ENCODE measurements at places on chromosomes 5 and 9. TPM values are rescaled to one million over a fixed set of nuclear protein-coding genes. Genes with fewer than 3 reads are reported as not detected.
A peak's percentile ranks its signal among the peaks of the same experiment; 100 is the strongest.

GRCh38 chr5:115393239-115393638 lies 96.8 kb upstream of the CCDC112 start:
- no peak for DNase-seq
- H3K27me3 ChIP-seq: no peaks in the 10 kb centered on the region
- H3K36me3 ChIP-seq: no peaks in the 10 kb centered on the region
- H3K4me1 ChIP-seq: no peaks in the 10 kb centered on the region
- no peak overlapping the region for H3K27ac ChIP-seq
- no peak overlapping the region for H3K4me3 ChIP-seq

The CNTNAP3B gene
- not detected for total RNA-seq

- H3K36me3 ChIP-seq: no peaks in the 10 kb centered on the region
- H3K4me1 ChIP-seq: no peaks in the 10 kb centered on the region
- DNase-seq: no peak
- H3K4me3 ChIP-seq: no peak overlapping the region
These were observed 32.4 kb upstream of the NFIB start for GRCh38 chr9:14346231-14346791.

GRCh38 chr5:131096774-131097710 lies 68.0 kb downstream of the HINT1 start:
- no peak overlapping the region for H3K27ac ChIP-seq
- H3K4me1 ChIP-seq: no peaks in the 10 kb centered on the region
- DNase-seq: no peak
- no peak overlapping the region for H3K4me3 ChIP-seq
- H3K27me3 ChIP-seq: no peaks in the 10 kb centered on the region

- H3K27ac ChIP-seq: peak overlapping the region; percentile 96
- H3K4me1 ChIP-seq: peaks cover 59% of the 10 kb centered on the region
- DNase-seq: no peak
- peak overlapping the region; percentile 98 for H3K4me3 ChIP-seq
These were observed 1.1 kb downstream of the DIAPH1 start for GRCh38 chr5:141617682-141618029.

DNA sequence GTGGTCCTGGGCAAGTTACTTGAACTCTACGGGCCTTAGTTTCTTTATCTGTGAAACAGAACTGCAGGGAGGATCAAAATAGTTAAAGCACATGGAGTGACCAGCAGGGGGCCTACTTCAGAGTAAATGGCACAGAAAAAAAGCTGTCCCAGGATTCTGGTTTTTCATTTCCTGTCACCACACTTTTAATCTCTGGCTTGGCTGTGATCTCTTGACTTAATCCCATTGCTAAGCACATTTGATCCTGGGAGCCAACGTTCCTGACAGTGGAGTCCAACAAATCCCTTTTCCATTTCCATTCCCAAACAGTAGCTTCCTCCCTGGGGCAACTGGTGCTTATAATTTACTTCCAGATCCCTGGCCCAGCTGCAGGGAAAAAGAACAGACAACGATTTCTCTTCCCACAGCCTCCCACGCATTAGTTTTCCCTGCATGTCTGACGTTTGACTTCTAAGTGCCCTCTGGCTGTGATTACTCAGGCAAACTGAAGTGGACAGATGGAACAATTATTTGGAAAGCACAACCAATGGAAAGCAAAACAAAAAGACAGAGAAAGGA lies 136.5 kb upstream of the STK32A start:
- H3K4me1 ChIP-seq: no peaks in the 10 kb centered on the region
- H3K27ac ChIP-seq: no peak overlapping the region
- no peak overlapping the region for H3K4me3 ChIP-seq
- H3K36me3 ChIP-seq: no peaks in the 10 kb centered on the region
- no peaks in the 10 kb centered on the region for H3K27me3 ChIP-seq

The LPAR1 gene
- not detected for total RNA-seq

- H3K36me3 ChIP-seq: peaks cover 4% of the 10 kb centered on the region
- peaks cover 31% of the 10 kb centered on the region for H3K4me1 ChIP-seq
- no peak for DNase-seq
- peak overlapping the region; percentile 19 for H3K4me3 ChIP-seq
- H3K27ac ChIP-seq: no peak overlapping the region
- H3K27me3 ChIP-seq: no peaks in the 10 kb centered on the region
These were observed 3.1 kb downstream of the PTGES2 start for GRCh38 chr9:128124451-128124850.

- H3K4me3 ChIP-seq: no peak overlapping the region
- no peaks in the 10 kb centered on the region for H3K4me1 ChIP-seq
- no peaks in the 10 kb centered on the region for H3K27me3 ChIP-seq
- no peaks in the 10 kb centered on the region for H3K36me3 ChIP-seq
- H3K27ac ChIP-seq: no peak overlapping the region
These were observed 552.4 kb upstream of the DAB2 start for GRCh38 chr5:39977066-39977655.

- DNase-seq: no peak
- H3K36me3 ChIP-seq: no peaks in the 10 kb centered on the region
- no peak overlapping the region for H3K4me3 ChIP-seq
- H3K27me3 ChIP-seq: peaks cover 28% of the 10 kb centered on the region
These were observed 181.1 kb upstream of the SPEF2 start for GRCh38 chr5:35436400-35437057.

DNA sequence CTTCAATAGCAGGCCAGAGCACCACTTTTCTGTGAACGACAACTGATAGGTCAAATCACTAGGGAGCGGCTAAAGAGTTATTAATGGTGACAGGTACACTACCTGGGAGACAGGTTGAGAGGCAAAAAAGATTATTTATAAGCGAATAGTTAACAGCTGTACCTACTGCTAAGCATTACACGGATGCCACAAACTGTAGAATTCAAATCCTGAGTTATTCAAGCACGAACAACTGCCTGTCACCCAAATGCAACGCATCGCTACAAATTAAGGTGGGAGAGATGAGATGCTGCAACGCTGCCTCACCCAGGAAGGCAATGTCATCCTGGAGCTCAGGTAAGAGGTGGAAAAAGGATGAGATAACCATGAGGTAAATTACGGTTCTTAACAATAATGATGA lies 342.9 kb downstream of the BNC2 start:
- H3K27me3 ChIP-seq: no peaks in the 10 kb centered on the region
- H3K4me3 ChIP-seq: no peak overlapping the region
- no peak overlapping the region for H3K27ac ChIP-seq
- H3K4me1 ChIP-seq: no peaks in the 10 kb centered on the region
- no peak for DNase-seq

The SLC6A19 gene
- total RNA-seq: not detected

The PCDHA9 gene
- total RNA-seq: not detected

DNA sequence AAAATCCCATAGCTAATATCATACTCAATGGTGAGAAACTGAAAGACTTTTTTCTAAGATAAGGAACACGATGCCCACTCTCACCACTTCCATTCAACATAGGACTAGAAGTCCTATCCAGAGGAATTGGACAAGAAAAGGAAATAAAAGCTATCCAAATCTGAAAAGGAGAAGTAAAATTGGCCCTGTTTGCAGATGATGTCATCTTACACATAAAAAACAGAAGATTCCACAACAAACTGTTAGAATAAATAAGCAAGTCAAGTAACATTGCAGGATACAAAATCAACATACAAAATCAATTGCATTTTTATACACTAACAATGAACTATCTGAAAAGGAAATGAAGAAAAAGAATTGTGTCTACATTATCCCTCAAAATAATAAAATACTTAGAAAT lies 308.0 kb downstream of the MCTP1 start:
- H3K36me3 ChIP-seq: no peaks in the 10 kb centered on the region
- no peak overlapping the region for H3K27ac ChIP-seq
- no peak for DNase-seq
- no peak overlapping the region for H3K4me3 ChIP-seq
- H3K4me1 ChIP-seq: no peaks in the 10 kb centered on the region

GRCh38 chr5:166063261-166063660 lies 2228.2 kb upstream of the WWC1 start:
- no peaks in the 10 kb centered on the region for H3K27me3 ChIP-seq
- no peaks in the 10 kb centered on the region for H3K4me1 ChIP-seq
- no peak for DNase-seq
- no peak overlapping the region for H3K27ac ChIP-seq
- no peak overlapping the region for H3K4me3 ChIP-seq
- H3K36me3 ChIP-seq: no peaks in the 10 kb centered on the region

GRCh38 chr5:178274781-178275537 lies 42.4 kb upstream of the PHYKPL start:
- H3K27me3 ChIP-seq: peaks cover 7% of the 10 kb centered on the region
- no peak overlapping the region for H3K27ac ChIP-seq
- H3K4me1 ChIP-seq: peaks cover 4% of the 10 kb centered on the region

DNA sequence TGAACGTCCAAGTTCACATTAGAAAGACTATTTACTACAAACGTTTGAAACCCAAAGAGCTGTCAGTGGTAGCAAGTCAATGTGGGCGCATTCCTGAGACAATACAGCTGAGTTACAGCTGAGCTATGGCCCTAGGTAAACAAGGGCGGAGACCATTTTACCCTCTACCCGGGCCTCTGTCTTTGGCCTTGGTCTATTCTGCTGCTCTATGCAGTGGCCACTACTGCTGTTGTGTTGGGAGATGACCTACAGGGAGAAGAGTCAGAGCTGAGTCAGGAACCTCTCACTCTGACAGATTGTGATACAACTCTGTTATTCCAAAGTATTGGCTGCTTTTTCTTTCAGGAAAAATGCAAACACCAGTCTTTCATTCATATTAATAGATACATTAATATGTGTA lies 700.6 kb downstream of the SEMA5A start:
- H3K27ac ChIP-seq: no peak overlapping the region
- no peaks in the 10 kb centered on the region for H3K4me1 ChIP-seq
- no peak overlapping the region for H3K4me3 ChIP-seq
- H3K27me3 ChIP-seq: no peaks in the 10 kb centered on the region
- H3K36me3 ChIP-seq: no peaks in the 10 kb centered on the region

GRCh38 chr5:34924462-34924765 lies 4.9 kb upstream of the DNAJC21 start:
- peaks cover 41% of the 10 kb centered on the region for H3K4me1 ChIP-seq
- no peak overlapping the region for H3K27ac ChIP-seq
- peaks cover 41% of the 10 kb centered on the region for H3K36me3 ChIP-seq
- peak overlapping the region; percentile 30 for H3K4me3 ChIP-seq

The EMB gene
- 80.6 TPM for total RNA-seq

DNA sequence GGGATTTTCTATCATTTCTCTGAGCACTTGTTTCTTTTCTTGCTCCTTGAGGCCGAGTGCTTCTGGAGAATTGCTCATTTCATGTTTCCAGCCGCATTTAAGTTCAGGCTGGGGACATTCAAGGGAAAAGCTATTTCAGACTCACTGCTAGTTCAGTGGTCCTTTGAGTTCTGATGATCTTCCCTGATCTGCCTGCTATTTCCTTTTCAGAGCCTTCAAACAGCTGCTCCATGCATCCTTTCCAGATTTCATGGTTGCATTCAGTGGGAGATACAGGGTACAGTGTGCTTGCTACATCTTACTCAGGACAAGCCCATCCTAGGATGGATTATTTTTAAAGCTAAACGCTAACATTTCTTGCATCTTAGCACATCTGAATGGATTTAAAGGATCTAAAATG lies 14.7 kb downstream of the NDUFS4 start:
- H3K36me3 ChIP-seq: peaks cover 5% of the 10 kb centered on the region
- H3K27me3 ChIP-seq: no peaks in the 10 kb centered on the region
- H3K4me1 ChIP-seq: no peaks in the 10 kb centered on the region

GRCh38 chr5:56148453-56148971 lies 84.6 kb downstream of the ANKRD55 start:
- DNase-seq: peak; percentile 43
- H3K27me3 ChIP-seq: no peaks in the 10 kb centered on the region
- H3K27ac ChIP-seq: peak overlapping the region; percentile 81
- H3K4me1 ChIP-seq: peaks cover 60% of the 10 kb centered on the region
- H3K4me3 ChIP-seq: peak overlapping the region; percentile 23
- peaks cover 5% of the 10 kb centered on the region for H3K36me3 ChIP-seq

The PLEKHG4B gene
- total RNA-seq: not detected

The GPR151 gene
- total RNA-seq: not detected

DNA sequence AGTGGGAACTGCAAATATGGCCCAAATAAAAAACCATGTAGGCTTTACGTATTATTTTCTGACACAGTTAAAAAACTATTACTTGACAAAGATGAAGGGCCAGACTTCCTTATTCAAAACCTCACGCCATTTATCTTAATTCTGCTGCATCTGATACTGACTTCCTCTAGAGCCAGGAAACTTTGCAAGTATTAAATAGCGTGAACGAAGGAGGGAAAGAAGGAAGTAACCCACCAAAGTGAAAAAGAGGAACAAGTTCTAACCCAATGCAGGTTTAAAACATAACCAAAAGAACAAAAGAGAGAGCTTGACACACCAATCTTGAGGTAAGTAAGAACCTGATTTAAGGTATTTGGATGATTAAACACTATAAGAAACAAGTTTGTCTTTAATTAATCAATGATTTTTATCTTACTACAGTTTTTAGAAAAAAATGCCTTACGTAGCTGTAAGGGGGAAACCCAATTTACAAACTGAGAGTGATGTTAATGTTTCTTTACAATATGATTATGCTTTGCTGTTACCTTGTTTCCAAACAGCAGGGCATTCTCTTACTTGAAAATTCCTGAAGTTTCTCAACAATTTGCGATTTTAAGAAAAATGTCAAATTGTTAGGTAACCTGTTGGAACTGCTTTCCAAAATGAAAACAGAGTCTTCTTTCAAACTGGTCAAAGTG lies at the start of gene GAPT:
GAPT (plus strand) TSS at position 220 of the 677 bp plus-strand sequence. CDS start 3,102 bp downstream, outside the sequence.
- H3K4me3 ChIP-seq: no peak within 1 kb of the TSS
- H3K27ac ChIP-seq: no peak within 1 kb of the TSS
- peaks cover 22% of the 10 kb centered on the region for H3K27me3 ChIP-seq
- H3K36me3 ChIP-seq: no peaks in the 10 kb centered on the region

GRCh38 chr9:79698967-79699366 lies 127.2 kb downstream of the TLE4 start:
- no peak overlapping the region for H3K27ac ChIP-seq
- H3K4me1 ChIP-seq: peaks cover 28% of the 10 kb centered on the region
- no peaks in the 10 kb centered on the region for H3K27me3 ChIP-seq
- no peaks in the 10 kb centered on the region for H3K36me3 ChIP-seq
- DNase-seq: no peak
- H3K4me3 ChIP-seq: no peak overlapping the region

The CFAP157 gene
- total RNA-seq: 0.20 TPM

- H3K27ac ChIP-seq: no peak overlapping the region
- H3K36me3 ChIP-seq: peaks cover 38% of the 10 kb centered on the region
- DNase-seq: no peak
- peaks cover 12% of the 10 kb centered on the region for H3K4me1 ChIP-seq
- no peak overlapping the region for H3K4me3 ChIP-seq
- H3K27me3 ChIP-seq: peaks cover 1% of the 10 kb centered on the region
These were observed 8.7 kb downstream of the APTX start for GRCh38 chr9:32992595-32993238.

- H3K4me1 ChIP-seq: peaks cover 35% of the 10 kb centered on the region
- no peak overlapping the region for H3K4me3 ChIP-seq
- H3K27me3 ChIP-seq: no peaks in the 10 kb centered on the region
- no peak for DNase-seq
- H3K36me3 ChIP-seq: peaks cover 23% of the 10 kb centered on the region
These were observed 79.1 kb downstream of the AOPEP start for GRCh38 chr9:94805585-94805984.

GRCh38 chr5:160198841-160199409 lies 30.4 kb upstream of the FABP6 start:
- peaks cover 4% of the 10 kb centered on the region for H3K4me1 ChIP-seq
- H3K36me3 ChIP-seq: no peaks in the 10 kb centered on the region
- no peak overlapping the region for H3K27ac ChIP-seq
- no peak for DNase-seq
- H3K4me3 ChIP-seq: no peak overlapping the region
